ENCODE measurements at places on chromosomes 4 and X.

- no peak for DNase-seq
These were observed 79.0 kb downstream of the PDE5A start for GRCh38 chr4:119549639-119550038.

GRCh38 chrX:43467608-43468234 lies 188.4 kb upstream of the MAOA start:
- no peak for DNase-seq

- DNase-seq, result no peak
These were observed 44.5 kb downstream of the SHROOM4 start for GRCh38 chrX:50769389-50770063.

- DNase-seq, result no peak
These were observed 34.3 kb downstream of the FGFRL1 start for GRCh38 chr4:1045595-1046201.

DNA sequence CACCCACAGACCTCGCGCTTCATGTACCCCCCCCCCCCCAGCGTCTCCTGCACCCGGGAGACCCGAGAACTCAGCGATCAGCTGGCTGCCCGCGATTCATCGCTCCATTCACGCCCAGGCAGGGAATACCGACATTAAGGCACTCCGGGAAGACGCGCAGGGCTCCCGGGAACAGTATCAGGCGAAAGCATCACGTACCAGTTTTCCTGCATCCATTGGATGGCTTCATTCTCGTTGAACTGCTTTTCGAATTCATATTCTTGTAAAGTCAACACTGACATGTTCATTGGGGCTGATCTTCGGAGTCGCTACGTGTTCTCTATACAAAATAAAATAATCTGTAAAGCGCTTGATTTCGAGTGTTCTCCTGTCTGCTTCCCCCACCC lies 373 bp downstream of the ELOVL6 start:
- DNase-seq, result peak; percentile 10

DNA sequence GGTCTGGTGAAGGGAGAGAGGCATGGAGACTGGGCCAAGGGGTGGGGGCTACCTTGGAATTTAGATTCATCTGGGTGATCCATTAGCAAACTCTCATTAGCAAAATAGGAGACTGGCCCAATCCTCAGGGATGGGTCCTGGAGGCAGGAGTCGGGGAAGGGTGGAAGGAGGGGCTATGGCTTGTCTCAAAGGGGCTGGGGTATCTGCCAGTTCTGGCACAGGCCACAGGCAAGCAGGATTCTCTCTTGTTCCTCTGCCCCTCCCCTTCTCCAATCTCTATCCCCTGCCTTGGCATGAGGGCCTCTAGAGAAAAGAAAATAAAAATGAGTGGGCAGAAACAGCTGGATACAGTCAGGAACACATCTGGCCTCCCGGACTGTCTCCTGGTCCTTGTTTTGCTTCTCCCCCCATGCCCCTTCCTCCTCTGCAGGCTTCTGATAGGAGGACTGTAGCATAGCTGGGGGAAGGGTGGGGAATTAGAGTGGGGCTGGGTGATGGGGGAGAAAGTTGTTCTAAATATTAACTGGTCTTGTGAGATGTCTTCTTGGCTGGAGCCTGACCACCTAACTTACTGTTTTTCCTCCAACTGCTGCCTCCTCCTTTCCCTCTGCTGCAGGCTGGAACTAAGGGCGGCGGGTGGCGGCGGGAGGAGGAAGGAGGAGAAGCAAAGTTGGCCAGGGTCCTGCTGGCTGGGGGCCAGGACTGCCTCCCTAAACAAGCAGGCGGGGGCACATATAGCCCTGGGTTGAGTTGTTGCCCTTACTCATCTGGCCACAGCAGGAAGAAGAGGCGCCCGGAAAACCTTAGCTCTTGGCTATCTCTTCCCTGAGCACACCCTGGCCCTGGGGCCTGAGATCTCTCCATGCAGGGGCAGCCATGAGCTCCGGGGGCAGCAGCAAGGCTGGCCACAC lies 53.3 kb upstream of the LAS1L start:
- DNase-seq, result no peak

GRCh38 chr4:7434766-7435150 lies at the start of gene PSAPL1:
Gene PSAPL1 (minus strand): TSS chr4:7434930. CDS start chr4:7434879, 51 bp downstream.
- no peak for DNase-seq

DNA sequence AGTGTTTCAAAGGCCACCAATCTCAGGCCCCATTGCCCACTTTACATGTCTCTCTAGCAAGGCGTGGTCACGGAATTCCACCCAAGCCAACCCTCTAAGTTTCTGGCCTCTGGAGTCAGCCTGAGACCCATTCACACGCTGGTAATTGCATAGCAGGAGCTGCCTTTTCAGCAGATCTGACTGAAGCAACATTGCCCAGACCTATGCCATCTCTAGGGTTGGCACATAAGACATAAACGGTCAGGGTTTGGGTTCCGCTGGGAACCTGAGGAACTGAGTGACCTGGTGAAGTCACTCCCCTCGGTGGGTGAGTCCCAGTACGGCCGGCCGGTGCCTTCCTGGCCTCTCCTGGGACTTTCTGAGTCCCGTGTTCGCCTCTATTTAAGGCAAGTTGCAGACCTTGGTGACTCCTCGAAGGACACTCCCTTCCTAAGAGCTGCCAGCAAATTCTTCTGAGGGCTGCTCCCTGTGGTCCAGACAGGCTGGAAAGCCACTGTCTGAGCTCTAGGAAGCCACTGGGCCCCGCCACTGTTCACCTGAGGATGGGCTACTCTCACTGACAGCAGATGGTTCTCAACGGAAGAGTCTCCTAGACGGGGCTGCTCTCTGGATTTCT lies 15.9 kb downstream of the CTAG1A start:
- DNase-seq, result no peak

DNA sequence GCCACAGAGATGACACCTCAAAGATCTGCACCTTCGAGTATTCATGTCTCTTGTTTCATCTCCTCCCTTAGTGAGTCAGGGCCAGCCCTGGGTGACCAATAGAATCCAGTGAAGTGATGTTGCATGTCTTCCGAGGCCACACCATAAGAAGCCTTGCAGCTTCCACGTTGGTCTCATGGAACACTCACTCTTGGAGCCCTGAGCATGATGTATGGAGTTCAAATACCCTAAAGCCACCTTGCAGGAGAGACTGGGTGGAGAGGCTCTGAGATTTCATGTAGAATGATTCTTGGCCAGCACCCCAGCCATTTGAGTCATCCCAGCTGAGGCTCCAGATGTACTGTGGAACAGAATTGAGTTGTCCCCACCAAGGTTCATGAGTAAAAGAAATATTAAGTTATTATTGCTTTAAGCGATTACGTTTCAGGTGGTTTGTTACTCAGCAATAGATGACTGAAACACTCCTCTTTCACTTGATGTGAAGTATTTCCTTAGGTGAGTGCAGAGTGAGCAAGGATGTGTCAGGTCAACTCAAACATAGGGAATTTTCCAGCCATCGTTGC lies 5.0 kb upstream of the RP2 start:
- DNase-seq, result no peak

GRCh38 chrX:110852180-110852579 lies 56.6 kb upstream of the CHRDL1 start:
- DNase-seq, result peak; percentile 11

- peak; percentile 15 for DNase-seq
These were observed 661 bp downstream of the SPIN4 start for GRCh38 chrX:63350465-63350877.

GRCh38 chr4:140466146-140466545 lies 31.9 kb downstream of the MGAT4D start:
- no peak for DNase-seq

DNA sequence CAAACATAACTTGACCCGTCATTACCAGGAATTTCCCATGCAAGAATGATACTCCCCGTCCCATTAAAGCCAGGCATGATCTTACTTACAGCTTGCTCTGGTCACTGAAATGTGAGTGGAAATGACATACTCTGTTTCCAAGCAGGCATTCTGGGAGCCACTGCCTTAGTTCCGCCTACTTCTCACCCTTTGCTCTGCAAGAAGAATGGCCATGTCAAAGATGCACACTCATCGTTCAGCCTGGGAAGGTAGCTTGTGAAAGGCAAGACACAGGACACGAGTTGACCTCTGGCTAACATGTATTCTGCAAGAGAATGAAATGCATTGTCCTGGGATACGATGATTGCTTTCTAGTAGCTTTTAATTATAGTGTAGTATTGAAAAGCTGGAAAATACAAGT lies 1144.4 kb downstream of the NLGN4X start:
- no peak for DNase-seq

DNA sequence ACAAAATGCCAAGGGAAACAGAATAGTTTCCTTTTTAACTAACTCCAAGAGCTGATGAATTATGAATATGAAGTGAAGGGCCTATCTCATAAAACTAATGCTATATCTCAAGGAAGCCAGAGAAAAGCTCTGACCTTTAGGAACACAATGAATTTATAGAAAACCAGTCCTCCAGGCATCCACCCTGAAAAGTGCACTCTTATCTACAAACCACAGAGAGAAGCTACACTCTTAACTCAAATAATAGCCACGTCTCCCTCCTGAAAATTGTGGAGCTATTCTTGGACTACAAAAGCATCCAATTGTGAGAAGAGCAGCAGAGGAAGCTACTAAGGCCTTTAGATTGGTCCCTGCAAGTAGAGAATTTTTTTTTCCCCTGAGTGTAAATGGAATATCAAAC lies 253.9 kb downstream of the IL15 start:
- no peak for DNase-seq

DNA sequence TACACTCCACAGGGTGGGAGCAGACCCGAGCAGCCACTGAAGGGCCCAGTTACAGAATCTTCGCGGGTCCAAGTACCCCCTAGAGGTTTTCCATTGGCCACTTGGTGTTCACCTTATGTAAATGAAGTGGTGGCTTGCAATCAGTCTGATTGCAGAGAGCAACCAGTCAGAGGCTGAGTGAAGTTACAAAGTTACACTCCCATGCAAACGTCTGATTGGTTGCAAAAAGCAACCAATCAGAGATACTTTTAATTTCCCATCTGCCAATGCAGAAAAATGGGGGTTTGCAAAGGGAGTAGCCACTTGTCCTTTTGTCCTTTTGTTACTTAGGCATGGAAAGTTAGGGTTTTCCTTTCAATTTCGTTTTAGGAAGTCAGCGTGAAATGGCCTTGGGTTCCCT lies 27.0 kb upstream of the NKAP start:
- no peak for DNase-seq

DNA sequence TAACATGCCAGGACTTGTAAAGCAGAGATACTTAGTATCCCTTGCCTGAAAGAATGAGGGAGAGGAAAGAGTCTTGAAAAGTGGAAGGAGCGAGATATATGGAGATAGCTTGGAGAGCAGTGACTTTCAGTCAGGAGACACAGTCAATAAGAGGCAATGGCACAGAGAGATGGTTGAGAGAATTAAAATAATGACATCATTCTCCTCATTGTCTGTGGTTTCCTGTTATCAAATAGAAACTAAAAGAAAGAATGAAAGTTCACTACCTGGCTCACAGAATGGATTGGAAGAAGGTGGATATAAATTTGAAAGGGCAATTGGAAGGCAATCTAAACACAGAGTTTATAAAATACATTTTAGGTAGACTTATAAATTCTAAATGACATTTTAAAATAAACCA lies 760.2 kb upstream of the AADAT start:
- no peak for DNase-seq

- DNase-seq, result peak; percentile 62
These were observed 57.2 kb downstream of the IRF2 start for GRCh38 chr4:184416913-184417734.
